ENCODE measurements at places on chromosomes 1 and 21.

DNA sequence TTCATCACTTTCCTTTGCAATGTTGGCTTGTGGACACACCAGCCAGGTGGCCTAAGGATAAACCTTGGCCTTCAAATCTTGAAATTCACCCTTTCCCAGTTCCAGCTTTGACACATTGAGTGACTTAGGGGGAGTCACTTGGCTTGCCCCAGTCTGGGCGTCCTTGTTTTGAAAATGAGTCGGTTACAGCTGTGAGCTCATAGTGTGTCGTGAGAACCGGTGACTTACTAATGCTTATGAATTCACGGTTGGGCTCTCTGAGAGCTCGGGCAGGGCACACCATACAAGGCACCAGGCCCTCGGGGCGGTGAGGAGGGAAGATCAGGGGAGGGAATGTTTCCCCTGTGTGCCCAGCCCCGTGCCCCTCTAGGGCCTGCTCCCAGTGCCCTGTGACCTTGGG is 126.9 kb upstream of the TMPRSS2 start:
- DNase-seq: no peak

GRCh38 chr1:245840971-245841370 is 666.1 kb downstream of the SMYD3 start:
- DNase-seq: no peak

DNA sequence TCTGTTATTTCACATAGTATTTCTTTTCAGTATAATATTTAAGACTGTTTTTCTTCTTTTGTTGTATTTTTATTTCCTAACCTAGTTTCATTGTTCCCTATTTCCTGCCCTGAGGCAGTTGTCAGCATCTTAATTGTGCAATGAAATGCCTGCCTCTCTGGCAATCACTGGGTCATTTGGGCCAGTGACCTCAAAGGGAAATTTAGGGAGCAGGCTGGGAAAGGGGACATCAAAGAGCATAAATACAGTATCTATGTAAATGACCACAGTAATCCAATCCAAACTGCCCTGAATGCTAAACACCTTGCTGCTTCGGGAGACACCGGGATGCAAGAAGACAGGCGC is 147.8 kb downstream of the TLR5 start:
- DNase-seq: no peak

DNA sequence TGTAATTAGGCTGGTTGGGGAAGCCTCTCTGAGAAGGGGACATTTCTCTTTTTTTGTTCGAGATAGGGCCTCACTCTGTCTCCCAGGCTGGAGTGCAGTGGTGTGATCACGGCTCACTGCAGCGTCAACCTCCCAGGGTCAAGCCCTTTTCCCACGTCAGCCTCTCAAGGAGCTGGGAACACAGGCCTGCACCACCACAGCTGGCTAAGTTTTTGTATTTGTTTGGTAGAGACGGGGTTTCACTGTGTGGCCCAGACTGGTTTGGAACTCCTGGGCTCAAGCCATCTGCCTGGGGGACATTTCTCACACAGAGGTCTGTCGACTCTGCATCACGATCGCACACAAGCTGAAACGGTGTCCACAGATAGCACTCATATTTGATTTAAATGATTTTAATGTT is 39.7 kb downstream of the HUNK start:
- DNase-seq: no peak

DNA sequence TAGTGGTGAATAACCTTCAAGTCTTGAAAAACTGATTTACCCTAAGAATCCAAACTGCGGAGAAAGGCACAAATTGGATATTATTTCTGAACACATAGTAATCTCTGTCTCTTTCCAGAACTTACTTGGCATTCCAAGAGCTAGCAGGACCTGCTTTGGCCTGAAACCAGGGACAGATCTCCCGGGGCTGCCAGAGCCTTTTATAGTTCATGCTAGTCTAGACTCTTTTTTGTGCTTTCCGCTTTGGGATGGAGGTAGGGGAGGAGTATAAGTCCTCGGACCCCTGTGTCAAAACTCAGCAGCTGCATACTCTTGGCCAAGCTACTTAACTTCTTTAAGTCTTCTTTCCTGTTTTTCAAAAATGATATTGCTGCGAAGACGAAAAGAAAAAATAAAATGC is 3.8 kb upstream of the RYR2 start:
- no peak for DNase-seq

- peak; percentile 96 for DNase-seq
Measured at GRCh38 chr21:14453339-14454015, 70.5 kb upstream of the HSPA13 start.

DNA sequence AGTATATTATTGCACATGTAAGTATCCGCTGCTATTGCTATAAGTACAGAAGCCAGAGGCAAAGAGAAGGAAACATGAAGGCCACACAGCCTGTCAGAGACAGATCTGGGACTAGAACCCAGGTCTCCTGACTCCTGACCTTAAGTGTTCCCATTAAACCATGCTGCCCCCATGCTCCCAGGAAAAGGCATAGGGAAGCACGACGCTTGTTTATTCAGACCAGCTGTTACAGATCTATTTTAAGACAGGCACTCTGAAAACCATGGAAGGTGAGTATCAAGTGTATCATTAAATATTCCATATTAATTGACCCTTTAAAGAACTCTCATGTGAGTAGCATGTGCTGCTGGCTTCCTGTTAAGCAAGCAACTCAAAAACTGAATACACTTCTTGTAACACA is 11.4 kb downstream of the VAV3 start:
- no peak for DNase-seq

- no peak for DNase-seq
Measured at GRCh38 chr1:237903961-237904360, 13.2 kb upstream of the ZP4 start.

DNA sequence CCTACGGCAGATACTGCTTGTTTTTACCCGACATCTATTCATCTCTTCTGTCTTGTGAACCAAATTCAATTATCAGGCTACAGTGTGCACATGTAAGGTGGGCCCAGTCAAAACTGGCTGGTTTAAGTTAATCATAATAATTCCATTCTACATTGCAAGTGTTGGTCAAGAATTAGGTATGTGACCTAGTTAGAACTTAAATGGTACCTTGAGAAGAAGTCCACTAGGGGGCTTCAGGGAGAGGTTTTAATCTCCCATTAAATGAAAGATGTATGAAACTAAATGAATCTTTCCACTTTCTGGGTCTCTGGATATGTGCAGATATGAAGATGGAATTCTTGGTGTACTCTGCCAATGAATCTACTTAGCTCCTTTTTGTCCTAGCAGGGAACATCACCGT is 187.1 kb downstream of the CDC42BPA start:
- DNase-seq: no peak

- no peak for DNase-seq
Measured at GRCh38 chr21:38958323-38958705, 152.6 kb downstream of the ETS2 start.

DNA sequence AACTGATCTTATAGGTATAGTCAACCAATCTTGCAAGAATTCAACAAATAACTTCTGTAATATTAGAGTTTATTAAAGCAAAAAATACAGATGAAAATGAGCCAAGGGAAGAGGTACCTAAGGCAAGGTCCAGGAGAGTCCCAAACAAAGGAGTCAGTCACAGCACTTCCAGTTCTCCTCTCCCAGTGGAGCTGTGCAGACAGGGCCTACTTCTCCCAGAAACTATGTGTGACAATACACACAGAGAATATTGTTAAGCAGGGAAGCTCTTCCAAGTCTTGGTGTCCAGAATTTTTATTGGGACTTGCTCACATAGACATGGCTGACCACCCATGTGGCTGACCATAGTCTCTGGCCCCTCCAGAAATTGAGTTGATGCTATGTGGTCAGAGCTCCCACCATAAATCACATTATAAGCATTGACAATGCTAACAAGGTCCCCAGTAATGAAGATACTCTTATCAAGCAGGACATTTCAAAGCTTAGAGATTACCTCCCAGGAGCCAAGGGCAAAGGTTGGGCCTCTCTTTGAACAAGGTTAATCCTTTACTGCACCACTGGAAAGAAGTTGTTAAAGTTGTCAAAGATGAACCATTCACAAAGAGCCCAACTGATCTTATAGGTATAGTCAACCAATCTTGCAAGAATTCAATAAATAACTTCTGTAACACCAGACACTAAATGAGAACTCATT is 3.5 kb upstream of the CD244 start:
- DNase-seq: no peak

DNA sequence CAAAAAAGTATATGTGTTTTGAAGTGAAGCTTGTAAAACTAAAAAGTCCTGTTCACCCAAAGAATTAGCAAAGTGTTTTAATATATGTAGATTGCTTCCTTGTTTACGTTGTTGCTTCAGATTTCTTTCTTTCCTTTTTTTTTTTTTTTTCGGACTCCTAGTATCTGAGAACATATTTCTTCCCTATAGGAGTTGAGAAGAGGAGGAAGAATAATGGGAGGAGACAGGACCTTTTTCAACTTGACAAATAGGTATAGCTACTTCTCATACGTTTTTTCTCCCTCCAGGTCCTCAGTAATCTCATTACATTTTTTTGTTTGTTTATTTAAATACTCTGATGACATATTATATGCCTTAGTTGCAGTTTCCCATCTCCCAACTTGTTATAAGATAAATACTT is 8.9 kb downstream of the DISP1 start:
- no peak for DNase-seq

DNA sequence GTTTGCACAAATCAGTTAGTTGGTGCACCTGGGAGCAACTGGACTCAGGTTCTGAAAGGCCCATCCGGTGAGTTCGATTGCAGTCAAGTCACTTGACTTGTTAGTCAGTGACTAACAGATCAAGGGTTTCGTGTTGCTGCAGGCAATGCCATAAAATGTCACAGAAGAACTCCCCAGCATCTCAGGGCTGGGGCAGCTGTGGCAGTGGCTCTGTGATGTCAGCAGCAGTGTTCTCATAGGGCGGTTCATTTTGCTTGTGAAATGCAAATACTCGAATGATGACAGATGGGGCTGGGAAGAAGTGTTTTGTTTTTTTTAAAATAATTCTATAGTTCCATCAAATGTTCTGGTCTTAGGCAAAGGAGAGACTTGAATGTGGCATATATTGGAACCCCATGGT is 287.8 kb downstream of the LMX1A start:
- no peak for DNase-seq

- no peak for DNase-seq
Measured at GRCh38 chr1:194568610-194569009, 1382.2 kb upstream of the B3GALT2 start.

DNA sequence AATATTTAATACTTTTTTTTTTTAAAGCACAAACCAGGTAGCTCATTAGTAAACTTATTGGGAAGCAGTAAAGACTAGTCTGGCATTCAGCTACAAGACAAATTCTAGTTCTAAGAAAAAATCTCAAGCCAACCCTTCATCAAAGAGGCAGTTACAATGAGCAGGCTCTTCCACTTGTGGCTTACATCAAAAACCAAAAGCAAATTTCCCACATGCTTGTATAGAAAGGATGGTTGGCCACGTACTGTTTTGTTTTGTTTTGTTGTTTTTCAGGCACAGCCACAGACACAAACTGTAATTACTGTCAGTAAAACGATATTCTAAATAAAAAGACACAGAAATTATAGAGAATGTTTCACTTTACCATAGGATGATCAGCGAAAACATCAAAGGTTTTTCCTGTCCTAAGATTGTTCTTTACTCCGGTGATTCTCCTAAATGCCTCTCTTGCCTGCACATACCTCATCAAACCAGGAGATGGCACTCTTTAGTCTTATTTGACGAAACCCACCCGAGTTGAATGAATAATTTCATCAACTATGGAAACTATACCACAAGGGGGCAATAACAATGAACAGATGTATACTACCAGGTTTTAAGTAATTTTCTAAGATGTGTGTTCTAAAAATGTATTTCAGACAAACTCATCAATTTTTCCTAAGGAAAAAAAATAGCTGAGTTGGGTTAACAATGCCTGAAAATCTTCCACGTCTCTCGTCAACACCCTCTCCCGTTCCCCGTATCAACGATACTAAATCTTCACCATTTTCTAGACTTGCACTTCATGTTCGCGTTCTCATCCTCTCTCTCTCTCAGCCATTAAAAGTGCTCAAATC is 26.9 kb downstream of the RPL5 start:
- peak; percentile 59 for DNase-seq

- peak; percentile 73 for DNase-seq
Measured at GRCh38 chr1:84442256-84442655, 36.8 kb upstream of the RPF1 start.

DNA sequence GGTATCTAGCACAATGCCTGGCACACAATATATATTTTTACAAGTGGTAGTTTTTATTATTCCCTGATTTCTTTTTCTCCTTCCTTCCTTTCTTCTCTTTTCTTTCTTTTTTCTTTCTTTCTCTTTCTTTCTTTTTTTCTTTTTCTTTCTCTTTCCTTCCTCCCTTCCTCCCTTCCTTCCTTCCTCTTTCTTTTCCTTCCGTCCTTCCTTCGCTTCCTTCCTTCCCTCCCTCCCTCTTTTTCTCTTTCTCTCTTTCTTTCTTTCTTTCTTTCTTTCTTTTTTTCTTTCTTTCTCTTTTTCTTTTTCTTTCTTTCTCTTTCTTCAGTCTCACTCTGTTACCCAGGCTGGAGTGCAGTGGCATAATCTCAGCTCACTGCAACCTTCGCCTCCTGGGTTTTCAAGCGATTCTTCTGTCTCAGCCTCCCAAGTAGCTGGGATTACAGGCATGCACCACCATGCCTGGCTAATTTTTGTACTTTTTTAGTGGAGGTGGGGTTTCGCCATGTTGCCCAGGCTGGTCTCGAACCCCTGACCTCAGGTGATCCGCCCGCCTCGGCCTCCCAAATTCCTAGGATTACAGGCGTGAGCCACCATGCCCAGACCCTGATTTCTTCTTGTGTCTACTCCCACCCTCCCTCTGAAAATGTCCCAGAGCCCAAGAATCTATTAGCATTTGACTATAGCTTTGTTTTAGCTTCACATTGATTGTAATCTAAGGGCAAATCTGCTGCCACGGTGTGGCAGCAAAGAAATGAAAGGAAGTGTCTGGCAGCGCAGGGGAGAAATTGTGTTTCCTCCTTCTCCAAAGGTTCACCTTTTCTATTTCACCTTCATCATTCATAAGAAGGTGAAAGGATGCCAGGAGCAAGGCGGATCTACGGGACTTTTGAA is 19.9 kb upstream of the ABCB10 start:
- no peak for DNase-seq

DNA sequence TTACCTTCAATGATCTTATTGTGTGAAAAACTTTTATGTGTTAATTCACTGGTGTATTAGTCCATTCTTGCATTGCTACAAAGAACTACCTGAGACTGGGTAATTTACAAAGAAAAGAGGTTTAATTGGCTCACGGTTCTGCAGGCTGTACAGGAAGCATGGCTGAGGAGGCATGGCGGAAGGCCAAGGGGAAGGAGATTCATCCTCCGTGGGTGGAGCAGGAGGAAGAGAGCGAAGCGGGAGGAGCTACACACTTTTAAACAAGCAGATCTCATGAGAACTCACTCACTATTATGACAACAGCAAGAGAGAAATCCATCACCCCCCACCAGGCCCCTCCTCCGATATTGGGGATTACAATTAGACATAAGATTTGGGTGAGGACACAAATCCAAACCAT is 44.2 kb upstream of the RGS7 start:
- DNase-seq: no peak

GRCh38 chr1:89203166-89203565 is 4.4 kb upstream of the GBP4 start:
- DNase-seq: no peak

DNA sequence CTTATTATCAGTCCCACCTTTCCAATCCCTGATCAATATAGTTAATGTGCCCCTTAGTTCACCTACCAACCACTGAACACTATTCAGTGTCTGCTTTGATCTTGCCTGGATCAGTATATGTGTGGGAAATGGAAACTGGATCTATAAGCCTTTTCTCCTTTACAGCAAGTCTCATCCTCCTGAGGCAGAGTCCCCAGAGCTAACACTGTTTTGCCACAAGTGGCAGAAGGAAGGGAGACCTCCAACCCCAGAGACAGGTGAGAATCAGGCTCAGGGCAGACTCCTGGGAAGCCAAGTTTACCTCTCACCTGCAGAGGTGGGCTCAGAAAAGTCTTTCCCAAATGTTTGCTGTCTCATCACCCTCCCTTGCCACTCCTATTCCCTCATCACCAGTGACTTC is at the start of gene OR6N2:
OR6N2 (minus strand) TSS at position 101 of the 400 bp plus-strand sequence. CDS start 3,569 bp downstream, outside the sequence.
- no peak for DNase-seq

Measured in GM12878 (cell line).